Osteocyte (in vitro differentiated cells): ENCODE measurements at places on chromosomes 2 and 18. TPM values are rescaled to one million over a fixed set of nuclear protein-coding genes. Genes with fewer than 3 reads are reported as not detected.

The RNF138 gene
- total RNA-seq: 19.1 and 19.7 TPM in 2 replicates

GRCh38 chr2:238763471-238763995, 84.4 kb upstream of the TWIST2 start:
- no peak overlapping the region for H3K27ac ChIP-seq
- H3K36me3 ChIP-seq: no peaks in the 10 kb centered on the region
- H3K4me3 ChIP-seq: no peak overlapping the region
- DNase-seq: no peak
- H3K4me1 ChIP-seq: no peaks in the 10 kb centered on the region

- H3K4me1 ChIP-seq: no peaks in the 10 kb centered on the region
- H3K27me3 ChIP-seq: peaks cover 35% of the 10 kb centered on the region
These were observed 73.8 kb upstream of the KLHL29 start for GRCh38 chr2:23311186-23311585.

GRCh38 chr2:15905986-15906491, 34.3 kb upstream of the MYCN start:
- DNase-seq: no peak
- H3K4me3 ChIP-seq: no peak overlapping the region
- no peaks in the 10 kb centered on the region for H3K36me3 ChIP-seq
- no peak overlapping the region for H3K27ac ChIP-seq
- H3K4me1 ChIP-seq: no peaks in the 10 kb centered on the region
- peaks cover 4% of the 10 kb centered on the region for H3K27me3 ChIP-seq

The VIL1 gene
- 0.57 TPM in 1 of 2 replicates, not detected in the other for total RNA-seq

- H3K4me3 ChIP-seq: no peak overlapping the region
- peaks cover 2% of the 10 kb centered on the region for H3K36me3 ChIP-seq
- DNase-seq: peak; percentile 30
- no peaks in the 10 kb centered on the region for H3K4me1 ChIP-seq
- no peak overlapping the region for H3K27ac ChIP-seq
These were observed 151.2 kb upstream of the HS6ST1 start for GRCh38 chr2:128469875-128470274.

The NEU2 gene
- total RNA-seq: not detected in 2 replicates

GRCh38 chr18:77822632-77823031, 573.0 kb downstream of the GALR1 start:
- no peak overlapping the region for H3K4me3 ChIP-seq
- H3K36me3 ChIP-seq: no peaks in the 10 kb centered on the region
- no peaks in the 10 kb centered on the region for H3K27me3 ChIP-seq
- DNase-seq: no peak
- no peak overlapping the region for H3K27ac ChIP-seq

- peaks cover 13% of the 10 kb centered on the region for H3K4me1 ChIP-seq
- H3K36me3 ChIP-seq: no peaks in the 10 kb centered on the region
- no peak for DNase-seq
- H3K27me3 ChIP-seq: peaks cover 14% of the 10 kb centered on the region
- no peak overlapping the region for H3K4me3 ChIP-seq
- no peak overlapping the region for H3K27ac ChIP-seq
These were observed 91.1 kb upstream of the ARHGAP28 start for GRCh38 chr18:6638447-6638846.

DNA sequence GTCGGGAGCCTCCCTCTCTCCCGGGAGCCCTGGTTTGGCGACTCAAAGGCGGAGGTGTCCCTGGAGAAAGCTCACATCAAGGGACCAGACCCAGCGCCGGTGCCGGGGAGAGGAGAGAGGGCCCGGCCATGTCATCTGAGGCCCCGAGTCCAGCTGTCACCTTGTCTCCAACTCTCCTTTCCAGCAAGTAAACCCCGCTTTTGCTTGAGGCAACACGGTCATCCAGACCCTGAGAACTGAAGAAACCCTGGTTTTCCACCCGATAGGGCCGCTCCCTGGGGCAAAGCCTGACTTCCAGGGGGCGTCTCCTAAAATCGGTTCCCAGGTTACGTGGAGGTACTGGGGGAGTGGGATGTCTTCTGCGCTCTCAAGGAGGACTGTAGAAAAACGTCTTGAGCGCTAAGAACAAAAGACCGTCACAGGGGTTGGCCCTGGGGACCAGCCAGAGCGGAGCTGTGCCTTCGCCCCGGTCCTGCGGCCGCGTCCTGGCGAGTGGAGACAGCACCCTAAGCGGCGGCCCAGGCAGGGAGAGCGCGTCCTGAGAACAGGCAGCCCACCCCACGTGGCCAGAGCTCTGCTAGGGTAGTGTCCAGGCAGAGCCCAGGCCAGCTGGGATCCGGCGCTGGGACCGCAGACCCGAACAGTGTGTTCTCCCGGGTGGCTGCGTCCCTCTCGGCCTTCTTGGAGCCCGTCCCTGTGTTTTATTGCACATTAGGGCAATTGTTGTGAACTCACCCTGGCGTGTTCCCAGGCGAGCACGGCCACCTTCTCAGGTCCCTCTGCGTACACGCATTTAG, 55.7 kb downstream of the TMEM18 start:
- no peak overlapping the region for H3K27ac ChIP-seq
- H3K36me3 ChIP-seq: no peaks in the 10 kb centered on the region
- no peak overlapping the region for H3K4me3 ChIP-seq
- DNase-seq: peak; percentile 78
- peaks cover 6% of the 10 kb centered on the region for H3K4me1 ChIP-seq

The DNAJC27 gene
- total RNA-seq: 7.0 and 7.3 TPM in 2 replicates

- no peaks in the 10 kb centered on the region for H3K27me3 ChIP-seq
- DNase-seq: no peak
- H3K4me1 ChIP-seq: peaks cover 20% of the 10 kb centered on the region
- no peak overlapping the region for H3K27ac ChIP-seq
- H3K36me3 ChIP-seq: no peaks in the 10 kb centered on the region
- H3K4me3 ChIP-seq: no peak overlapping the region
These were observed 122.8 kb downstream of the OSBPL1A start for GRCh38 chr18:24274837-24275236.

- H3K4me1 ChIP-seq: peaks cover 3% of the 10 kb centered on the region
- no peaks in the 10 kb centered on the region for H3K27me3 ChIP-seq
- H3K27ac ChIP-seq: no peak overlapping the region
These were observed 108.1 kb downstream of the DYM start for GRCh38 chr18:49352321-49352720.
